ENCODE measurements at places on chromosomes 5 and 9.

- no peak for DNase-seq
Measured at GRCh38 chr9:72133365-72134035, 15.7 kb upstream of the GDA start.

DNA sequence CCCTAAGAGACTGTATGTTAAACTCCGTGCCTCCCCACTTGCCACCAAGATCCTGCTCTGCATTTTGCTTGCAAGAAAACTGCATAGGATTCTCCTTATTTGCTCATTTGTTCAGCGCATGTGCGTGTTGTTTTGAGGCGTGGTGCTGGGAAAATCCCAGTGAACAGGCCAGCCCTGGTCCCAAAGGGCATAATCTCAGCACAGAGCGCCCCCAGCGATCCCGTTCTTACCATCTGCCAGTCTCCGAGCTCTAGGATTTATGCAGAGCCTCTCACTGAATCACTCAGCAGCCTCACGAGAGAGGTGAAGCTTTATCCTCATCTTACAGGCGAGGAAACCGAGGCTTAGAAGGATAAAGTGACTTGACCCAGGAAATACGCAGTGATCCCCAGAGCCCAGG is 11.5 kb downstream of the PRRX2 start:
- no peak for DNase-seq

DNA sequence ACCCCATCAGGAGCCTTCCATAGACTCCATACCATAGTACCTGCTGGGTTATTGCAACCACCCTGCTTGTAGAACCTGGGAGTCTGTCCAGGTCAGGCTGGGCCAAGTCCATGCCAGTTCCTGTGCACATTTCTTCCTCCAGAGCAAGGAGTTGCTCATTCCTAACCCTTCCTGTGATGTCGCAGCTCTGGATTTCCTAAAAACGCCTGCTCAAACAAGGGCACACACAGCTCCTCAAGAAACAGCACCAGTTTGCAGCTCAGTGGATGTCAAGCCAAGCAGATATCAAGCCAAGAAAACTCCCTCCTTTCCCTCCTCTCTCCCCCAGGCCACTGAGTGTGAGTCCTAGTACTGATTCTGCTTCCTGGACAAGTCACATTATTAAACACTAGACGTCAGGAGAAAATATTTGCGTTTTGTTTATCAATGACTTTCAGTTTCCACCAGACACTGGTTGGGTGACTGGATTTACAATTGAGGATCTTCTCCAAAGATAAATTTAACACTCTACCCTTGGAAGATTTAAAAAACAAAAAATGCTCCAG is 59.6 kb downstream of the SLC1A1 start:
- no peak for DNase-seq

DNA sequence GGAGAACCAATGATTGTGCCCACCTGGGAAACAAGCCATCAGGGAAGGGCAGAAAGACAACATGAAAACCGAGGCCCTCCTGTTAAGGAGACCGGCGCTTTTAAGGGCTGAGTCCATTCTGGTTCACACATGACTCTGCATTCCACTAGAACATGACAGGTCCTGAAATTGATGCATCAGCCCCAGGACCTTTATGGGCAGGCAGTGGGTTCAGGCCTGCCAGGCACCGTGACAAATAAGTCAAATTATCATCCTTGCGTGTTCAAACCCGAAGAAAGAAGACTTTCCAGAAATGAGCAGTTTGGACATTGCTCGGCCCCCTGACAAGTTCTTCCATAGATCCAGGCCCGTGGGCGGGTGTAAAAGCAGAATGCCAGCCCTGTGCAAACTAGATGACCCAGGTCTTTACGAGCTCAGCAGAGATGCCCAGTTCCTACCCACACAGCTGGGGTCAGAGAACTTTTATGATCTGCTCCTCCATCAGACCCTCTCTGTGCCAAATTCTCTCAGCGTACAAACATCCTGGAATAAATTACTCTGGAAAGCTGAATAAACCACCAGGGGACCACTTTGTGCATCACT is 295.5 kb upstream of the WWC1 start:
- no peak for DNase-seq

GRCh38 chr5:83570916-83571315 is 99.4 kb downstream of the VCAN start:
- DNase-seq: no peak

DNA sequence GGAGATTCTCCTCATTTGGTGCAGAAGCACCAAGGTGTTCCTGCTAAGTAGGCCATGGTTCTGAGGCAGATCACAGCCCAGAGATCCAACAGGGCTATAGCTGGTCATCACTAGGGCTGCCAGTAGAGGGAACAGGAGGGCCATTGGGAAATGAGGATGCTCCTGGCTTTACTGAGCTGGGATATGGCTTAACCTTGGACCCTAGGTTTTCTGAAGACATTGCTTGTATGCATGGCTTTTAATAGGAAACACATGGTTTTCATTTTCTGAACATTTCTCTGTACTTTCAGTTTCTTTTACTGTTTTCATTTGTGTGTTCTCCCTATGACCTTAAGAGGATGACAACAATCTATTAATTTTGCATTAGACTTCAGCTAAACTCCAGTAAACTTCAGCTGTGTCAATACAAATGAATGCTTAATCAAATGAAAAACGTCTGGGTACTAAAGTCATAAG is at the start of gene IFNW1:
Gene IFNW1, minus strand, starts transcription at position 406 of the 456 bp plus-strand sequence. Its CDS starts 262 bp downstream, at position 144.
- no peak for DNase-seq

DNA sequence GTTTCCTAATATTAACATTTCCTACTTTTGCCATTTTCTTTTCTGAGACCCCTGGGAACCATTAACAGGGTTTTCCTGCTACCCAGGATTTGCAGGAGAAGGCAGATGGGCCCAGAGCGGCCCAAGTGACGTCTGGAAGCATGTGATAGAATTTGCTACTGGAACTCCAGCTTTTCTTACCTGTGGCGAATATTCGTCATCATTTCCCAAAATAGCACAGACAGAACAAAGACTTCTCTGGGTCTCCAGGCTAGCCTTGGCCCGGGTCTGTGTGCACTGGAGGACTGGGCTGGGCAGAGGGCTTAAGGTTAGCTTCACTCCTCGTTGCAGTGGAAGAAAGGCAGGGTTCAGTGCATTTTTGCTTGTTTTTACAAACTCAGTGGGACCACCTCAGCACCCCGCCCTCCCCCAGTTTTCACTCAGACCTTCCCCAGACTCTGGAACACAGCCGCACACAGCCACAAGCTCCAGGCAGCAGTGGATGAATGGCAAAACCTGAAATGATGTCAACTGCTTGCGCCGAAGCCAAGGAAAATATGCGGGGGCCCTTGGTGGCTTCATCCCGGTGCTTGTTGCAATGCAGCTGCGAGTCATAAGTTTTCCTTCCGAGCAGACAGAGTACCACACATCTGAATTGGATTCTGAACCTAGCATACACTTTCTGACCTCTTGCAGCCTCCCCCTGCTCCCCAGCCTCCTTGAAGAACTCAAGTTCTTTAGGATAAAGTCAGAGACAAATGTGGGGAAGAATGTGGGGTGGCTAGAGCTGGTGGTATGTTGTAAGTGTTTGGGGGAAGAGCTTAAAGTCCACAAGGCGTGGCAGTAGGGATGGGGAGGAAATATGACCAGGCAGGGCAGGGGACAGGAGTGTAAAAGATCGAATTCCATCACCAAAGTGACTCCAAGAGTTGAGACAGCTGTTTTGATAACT is 586.0 kb downstream of the CCDC171 start:
- DNase-seq: no peak

- peak; percentile 55 for DNase-seq
Measured at GRCh38 chr5:79025054-79025472, 40.0 kb upstream of the ARSB start.

GRCh38 chr9:136242248-136242647 is 3.4 kb downstream of the QSOX2 start:
- DNase-seq: no peak

- DNase-seq: no peak
Measured at GRCh38 chr9:88993327-88993726, 2.1 kb downstream of the S1PR3 start.

GRCh38 chr9:90325913-90326653 is 316.5 kb downstream of the DIRAS2 start:
- no peak for DNase-seq
